ENCODE measurements at places on chromosomes 4 and X. TPM values are rescaled to one million over a fixed set of nuclear protein-coding genes. Genes with fewer than 3 reads are reported as not detected.

Gene AMER1
- total RNA-seq = 1.2 TPM

Gene ARX
- total RNA-seq = not detected

Gene PPEF2
- under 0.01 TPM for total RNA-seq

Gene IL21
- total RNA-seq = not detected

Gene RPA4
- total RNA-seq = 1.00 TPM

Gene DCAF4L1
- total RNA-seq = 0.11 TPM

Gene UGT8
- total RNA-seq = 1.00 TPM

Gene TRIM61
- total RNA-seq = 1.5 TPM

Gene REELD1
- not detected for total RNA-seq
